ENCODE measurements at places on chromosomes 12 and 14.

DNA sequence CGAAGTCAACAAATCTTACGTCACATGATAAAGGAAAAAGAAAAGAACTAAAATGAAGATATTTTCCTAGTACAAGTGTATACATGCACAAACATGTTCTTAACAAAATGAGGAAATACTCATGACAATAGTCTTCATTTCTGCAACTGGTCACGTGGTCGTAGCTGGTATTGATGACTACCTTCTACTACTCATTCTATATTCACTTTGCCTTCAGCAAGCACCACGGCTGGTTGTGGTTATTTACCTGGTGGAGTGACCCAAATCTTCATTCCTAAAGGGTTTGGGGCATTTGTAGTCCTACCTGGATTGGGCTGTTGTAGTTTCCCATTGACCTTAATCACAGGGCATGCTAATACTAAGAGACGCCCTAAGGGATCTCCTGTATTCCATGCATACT is 51.2 kb downstream of the FIGNL2 start:
- DNase-seq, result no peak

GRCh38 chr12:20351406-20351805 is 16.9 kb upstream of the PDE3A start:
- DNase-seq, result no peak

GRCh38 chr14:35072226-35072625 is 26.2 kb downstream of the FAM177A1 start:
- DNase-seq, result no peak

DNA sequence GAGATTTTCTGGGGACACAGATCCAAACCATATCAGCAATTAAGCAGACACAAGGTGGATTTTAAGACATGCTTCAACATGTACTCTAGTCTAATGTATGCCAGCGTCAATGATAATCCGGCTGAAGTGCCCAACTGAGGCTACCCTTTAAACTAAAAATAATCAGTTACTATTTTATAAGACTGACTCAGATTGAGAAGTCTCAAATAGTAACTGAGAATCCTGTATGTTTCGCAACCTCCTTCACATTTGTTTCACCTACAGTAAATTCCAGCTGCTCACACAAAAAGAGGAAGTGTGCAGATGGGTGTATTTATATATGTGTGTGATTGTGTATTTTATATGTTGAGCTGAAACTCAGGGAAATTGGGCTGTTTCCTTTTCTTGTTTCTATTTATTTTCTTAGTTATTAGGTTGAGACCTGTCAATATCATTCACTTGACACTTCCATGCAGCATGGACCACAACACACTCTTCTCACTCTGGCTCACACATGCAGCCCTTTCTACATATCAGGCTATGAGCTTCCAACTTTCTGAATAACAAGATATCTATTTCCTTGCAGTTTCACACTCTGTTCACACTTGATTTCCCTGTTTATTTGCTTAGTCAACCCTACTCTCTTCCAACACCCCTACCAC is 1224.9 kb upstream of the TMEM132C start:
- DNase-seq, result no peak

DNA sequence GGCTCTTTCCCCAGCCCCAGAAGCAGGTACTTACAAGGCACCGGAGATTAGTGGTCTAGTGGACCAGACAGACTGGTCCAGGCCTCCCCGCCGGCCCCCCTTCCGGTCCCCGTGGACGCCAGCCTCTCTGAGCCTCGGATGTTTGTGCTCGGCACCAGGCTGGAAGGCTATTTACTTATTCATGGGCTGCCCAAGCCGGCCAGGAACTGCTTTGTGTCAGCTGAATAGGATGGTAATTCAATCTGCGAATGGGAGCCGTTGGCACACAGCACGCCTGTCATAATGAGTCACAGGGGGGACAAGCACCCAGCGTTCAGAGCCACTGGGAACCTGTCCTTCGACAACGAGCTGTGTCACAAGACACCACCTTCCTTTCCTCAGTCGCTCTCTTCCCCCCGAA is 82.3 kb downstream of the RIMBP2 start:
- DNase-seq, result no peak

DNA sequence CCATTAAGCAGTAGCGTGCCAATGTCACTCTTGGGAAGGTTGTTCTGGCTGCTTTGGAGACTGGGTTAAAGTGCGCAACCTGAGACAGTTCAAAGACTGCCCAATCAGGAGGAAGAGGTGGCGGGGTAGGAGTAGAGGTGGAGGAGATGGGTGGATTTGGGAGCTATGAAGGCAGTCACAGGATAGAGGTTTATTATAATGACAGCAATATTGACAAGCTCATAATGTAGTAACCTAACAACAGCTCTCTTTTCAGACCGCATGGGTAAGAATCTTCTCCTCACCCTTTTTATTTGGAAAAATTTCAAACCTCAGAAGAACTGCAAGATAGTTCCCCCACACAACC is 5.3 kb upstream of the PSMD9 start:
- no peak for DNase-seq

DNA sequence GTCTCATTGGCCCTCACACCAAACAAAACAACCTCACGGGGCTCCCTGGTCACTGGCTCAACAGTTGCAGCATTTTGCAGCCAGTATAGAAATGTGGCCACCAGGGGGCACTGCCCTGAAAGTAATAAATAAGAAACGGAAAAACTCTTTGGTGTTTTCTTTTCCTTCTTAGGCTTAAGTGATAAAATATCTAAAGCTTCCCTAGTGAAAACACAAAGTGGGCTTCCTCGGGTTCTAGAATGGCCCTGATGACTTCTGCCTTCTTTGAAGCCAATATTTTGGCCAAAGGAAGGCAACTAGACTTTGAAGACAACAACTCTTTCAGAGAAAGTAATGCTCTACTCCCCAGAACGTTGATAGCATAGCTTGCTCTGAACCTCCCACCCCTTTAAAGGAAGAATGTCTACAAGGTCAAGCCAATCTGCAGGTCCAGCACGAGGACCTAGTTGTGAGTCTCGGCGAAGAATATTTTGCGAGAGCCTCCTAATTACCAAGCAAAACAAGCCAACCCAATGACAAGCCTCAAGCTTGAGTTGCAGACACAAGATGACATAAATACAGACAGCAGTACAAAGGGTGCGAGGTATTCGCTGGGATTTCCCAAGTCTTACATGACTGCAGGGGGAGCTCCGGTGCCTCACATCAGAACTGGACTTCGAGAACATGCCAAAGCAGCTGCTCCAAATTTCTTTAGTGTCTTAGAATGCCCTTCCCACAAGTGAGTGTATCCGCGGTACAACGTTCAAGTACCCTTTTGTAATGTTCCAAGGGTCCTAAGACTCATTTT is 2.6 kb downstream of the ITPK1 start:
- DNase-seq, result peak; percentile 69

GRCh38 chr14:104262515-104263514 is 124.4 kb downstream of the KIF26A start:
- DNase-seq, result no peak

GRCh38 chr12:11559626-11560340 is 89.7 kb upstream of the ETV6 start:
- no peak for DNase-seq

- DNase-seq, result no peak
These were observed 8.7 kb downstream of the MMP17 start for GRCh38 chr12:131836714-131837397.

DNA sequence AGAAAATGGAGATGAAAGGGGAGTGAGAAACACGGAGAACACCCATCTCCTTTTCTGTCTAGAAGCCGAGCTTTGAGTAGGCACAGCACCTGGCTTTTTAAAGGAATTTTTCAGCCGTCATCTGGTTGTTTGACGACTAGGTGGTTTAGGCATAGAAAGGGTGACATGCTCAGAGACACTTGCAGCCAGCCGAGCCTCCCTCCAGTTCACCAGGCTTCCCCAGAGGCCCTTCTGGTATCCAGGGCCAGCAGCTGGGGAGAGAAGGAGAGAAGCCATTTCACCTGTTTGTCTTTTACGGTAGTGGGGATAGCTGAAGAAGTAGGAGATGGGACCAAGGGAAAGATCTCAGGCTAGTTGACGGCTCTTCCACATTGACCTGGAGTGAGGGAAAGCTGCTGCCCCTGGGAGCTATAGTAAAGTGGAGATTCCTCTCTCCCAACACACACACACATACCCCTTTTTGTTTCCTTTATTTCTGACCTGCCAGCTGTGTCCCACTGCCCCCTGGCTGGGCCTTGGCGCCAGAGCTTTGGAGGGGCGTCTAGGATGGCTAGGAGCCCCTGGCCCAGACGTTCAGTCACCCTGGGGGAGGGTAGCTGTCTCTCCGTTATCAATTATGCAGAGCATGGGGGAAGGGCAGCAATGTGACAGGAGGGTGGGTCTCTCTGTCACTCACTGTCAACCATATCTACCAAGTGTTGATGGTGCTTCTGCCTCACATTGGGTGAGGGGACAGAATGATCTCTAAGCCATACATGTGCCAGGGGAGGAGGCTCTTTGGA is 5.5 kb downstream of the MAP3K12 start:
- DNase-seq, result no peak

DNA sequence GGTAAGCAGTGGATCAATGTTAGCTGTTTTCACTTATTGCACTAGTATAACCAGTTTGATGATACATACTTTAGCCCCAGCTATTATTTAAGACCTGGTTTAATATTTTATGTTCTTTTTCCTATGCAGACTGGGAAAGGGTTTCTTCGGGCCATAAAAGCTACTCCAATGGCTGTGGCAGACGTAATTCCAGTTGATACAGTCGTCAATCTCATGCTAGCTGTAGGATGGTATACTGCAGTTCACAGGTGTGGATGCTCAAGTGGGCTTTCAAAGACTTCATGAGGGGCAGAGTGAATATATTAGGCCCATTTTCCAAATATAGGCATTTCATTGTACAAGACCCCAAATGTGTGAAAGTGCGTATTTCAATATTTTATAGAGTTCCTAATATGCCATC is 70.1 kb downstream of the ERGIC2 start:
- no peak for DNase-seq

DNA sequence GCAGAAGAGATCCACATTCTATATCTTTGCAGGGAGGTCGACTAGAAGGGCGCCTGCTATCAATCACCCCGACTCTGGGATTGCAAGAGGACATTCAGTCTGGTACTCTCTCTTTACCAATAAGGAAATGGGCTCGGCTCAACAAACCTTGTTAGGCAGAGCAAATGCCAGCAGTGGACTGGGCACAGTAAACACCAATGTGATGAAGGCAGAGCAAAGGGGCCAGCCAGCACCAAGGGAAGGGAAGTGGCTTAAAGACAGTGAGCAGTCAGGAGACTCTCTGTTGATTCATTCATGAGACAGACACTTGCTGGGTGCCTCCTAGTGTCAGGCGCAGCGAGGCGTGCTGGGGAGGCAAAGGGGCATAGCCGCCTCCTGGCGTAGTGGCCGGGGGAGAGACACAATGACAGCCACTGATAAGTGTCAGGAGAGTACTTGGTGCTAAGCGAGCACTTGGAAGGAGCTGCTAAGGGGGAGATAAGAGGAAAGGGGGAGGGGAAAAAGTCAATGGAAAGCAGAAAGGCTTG is 34.1 kb downstream of the TMCC3 start:
- no peak for DNase-seq

- DNase-seq, result no peak
These were observed 3.6 kb downstream of the SPRING1 start for GRCh38 chr12:116734156-116734768.
